ENCODE measurements at places on chromosomes 6 and 20. TPM values are rescaled to one million over a fixed set of nuclear protein-coding genes. Genes with fewer than 3 reads are reported as not detected.

Gene CD109
- 4.9 TPM for total RNA-seq

Gene ANGPT4
- total RNA-seq = 0.06 TPM

Gene TNFRSF6B
- not detected for total RNA-seq

Gene TMEM170B
- 4.3 TPM for total RNA-seq

Gene TEAD3
- total RNA-seq = 27.0 TPM

Gene TCF15
- 6.9 TPM for total RNA-seq

Gene HAO1
- not detected for total RNA-seq

Gene CAPN11
- 1.2 TPM for total RNA-seq

Gene ARHGAP40
- total RNA-seq = 0.86 TPM

Gene HLA-DPA1
- 6.2 TPM for total RNA-seq

Gene SIRPG
- not detected for total RNA-seq

Gene KCNK16
- not detected for total RNA-seq

Gene SLC2A10
- total RNA-seq = 9.7 TPM

Gene PREX1
- 12.8 TPM for total RNA-seq

Gene TIAM2
- 23.9 TPM for total RNA-seq

Gene GABRR1
- 0.17 TPM for total RNA-seq

Gene TFAP2B
- total RNA-seq = not detected

Gene KCNK5
- total RNA-seq = 44.3 TPM

Gene SLC4A11
- total RNA-seq = 29.1 TPM

Gene PHF1
- total RNA-seq = 45.4 TPM

Gene TRIM10
- not detected for total RNA-seq

Gene FILIP1
- 5.0 TPM for total RNA-seq

Gene DLL1
- total RNA-seq = 3.8 TPM

Gene PTCRA
- total RNA-seq = not detected

Gene STX11
- total RNA-seq = 0.21 TPM

Gene SNX9
- total RNA-seq = 23.2 TPM

Gene E2F1
- total RNA-seq = 35.3 TPM

Gene SEMG1
- total RNA-seq = 4.5 TPM

Gene COL21A1
- total RNA-seq = 3.1 TPM

Gene DACT2
- total RNA-seq = 3.9 TPM

Gene HSPA12B
- total RNA-seq = 4.9 TPM

Gene SNAI1
- total RNA-seq = 6.5 TPM

Gene TENT5A
- total RNA-seq = 2.9 TPM

Gene OVOL2
- 11.4 TPM for total RNA-seq

Gene GLO1
- 161 TPM for total RNA-seq

Gene UNC5CL
- 1.3 TPM for total RNA-seq

Gene MUC21
- total RNA-seq = not detected

Gene MUCL3
- 0.37 TPM for total RNA-seq

Gene GSS
- 34.6 TPM for total RNA-seq

Gene TP53TG5
- not detected for total RNA-seq

Gene CD40
- 14.5 TPM for total RNA-seq

Gene TINAG
- not detected for total RNA-seq

Gene CPNE5
- 0.88 TPM for total RNA-seq

All from H1 (cell line).